Activated T-helper 1 cell treated with anti-CD3 and anti-CD28 coated beads, Interleukin-12 subunit alpha, Interleukin-12 subunit beta, Interleukin-2, Interleukin-4 antibody, amounts not matched to agents 30 ng/mL and 10 ng/mL and 1 ng/mL, durations not matched to agents 14 hours and 24 hours and 36 hours (primary cell): ENCODE measurements at places on chromosomes 11 and 22.

- no peak overlapping the region for H3K4me3 ChIP-seq
- DNase-seq = no peak
- no peaks in the 10 kb centered on the region for H3K27me3 ChIP-seq
Observed at GRCh38 chr22:47207387-47207786, 444.9 kb downstream of the TBC1D22A start.

DNA sequence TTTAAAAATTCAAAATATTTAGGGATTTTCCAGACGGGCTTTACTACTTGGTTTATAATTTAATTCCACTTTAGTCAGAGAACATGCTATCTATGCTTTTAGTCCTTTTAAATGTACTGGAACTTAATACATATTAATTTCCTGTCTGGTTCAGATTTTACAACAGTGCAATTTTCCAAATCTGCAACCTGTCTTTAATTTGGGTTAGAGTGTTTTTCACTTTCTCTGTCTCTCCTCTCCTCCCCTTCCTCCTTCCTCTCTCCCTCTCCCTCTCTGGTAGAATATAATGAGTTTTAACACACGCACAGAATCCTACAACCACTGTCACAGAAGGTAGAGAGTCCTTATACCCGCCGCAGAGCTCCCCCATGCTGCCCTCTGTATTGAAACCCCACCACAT, 950.7 kb downstream of the BRD1 start:
- H3K36me3 ChIP-seq = no peaks in the 10 kb centered on the region
- no peak for DNase-seq
- H3K27me3 ChIP-seq = peaks cover 2% of the 10 kb centered on the region
- H3K4me1 ChIP-seq = no peaks in the 10 kb centered on the region
- H3K4me3 ChIP-seq = no peak overlapping the region

DNA sequence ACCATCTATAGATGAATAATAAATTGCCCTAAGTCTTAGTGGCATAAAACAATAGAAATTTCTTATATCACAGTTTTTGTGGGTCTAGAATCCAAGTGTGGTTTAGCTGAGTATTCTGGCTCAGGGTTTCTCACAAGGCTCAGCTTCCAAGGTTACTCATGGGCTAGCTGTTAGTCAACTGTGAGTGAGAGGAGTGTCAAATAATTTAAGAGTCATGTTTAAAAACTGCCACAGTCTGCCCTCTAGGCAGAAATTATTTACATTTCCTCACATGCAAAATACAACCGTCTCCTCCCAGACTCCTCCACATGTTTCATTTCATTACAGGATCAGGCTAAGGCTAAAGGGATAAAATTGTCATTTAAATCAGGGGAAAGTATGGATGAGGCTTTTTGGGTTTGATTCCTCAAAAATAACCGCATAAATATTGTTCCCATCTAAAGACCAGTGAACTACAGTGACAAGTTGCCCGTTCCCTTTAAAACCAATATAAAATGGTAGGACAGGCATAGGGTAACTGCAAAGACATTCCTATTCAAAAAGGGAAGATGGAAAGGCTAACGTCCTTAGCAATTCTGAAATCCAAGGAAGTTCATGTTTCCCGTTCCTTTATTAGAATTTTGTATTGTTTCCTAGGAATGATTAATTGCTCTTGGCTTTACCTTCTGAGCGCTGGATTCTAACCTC, 324.3 kb downstream of the DYNC2H1 start:
- H3K27ac ChIP-seq = no peak overlapping the region
- H3K36me3 ChIP-seq = no peaks in the 10 kb centered on the region
- DNase-seq = no peak
- no peak overlapping the region for H3K4me3 ChIP-seq
- no peaks in the 10 kb centered on the region for H3K4me1 ChIP-seq
- H3K27me3 ChIP-seq = no peaks in the 10 kb centered on the region

DNA sequence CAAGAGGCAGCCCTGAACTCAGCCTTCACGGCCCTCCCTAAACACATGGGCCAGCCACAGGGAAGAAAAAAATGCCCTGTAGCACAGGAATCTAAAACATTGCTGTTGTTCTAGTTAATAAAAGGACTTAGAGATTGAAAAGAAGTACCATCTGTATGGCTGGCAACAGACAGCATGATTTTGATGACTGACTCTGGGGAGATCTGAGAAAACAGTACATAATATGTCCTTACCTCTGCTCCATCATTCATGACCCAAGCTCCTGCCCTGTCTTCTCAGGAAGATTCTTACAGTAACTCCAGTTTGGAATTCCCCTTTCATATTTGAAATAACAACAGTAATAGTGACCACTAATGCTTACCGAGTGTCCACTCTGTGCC, 244.2 kb downstream of the ETS1 start:
- H3K27me3 ChIP-seq = no peaks in the 10 kb centered on the region
- DNase-seq = no peak
- peak overlapping the region; percentile 85 for H3K27ac ChIP-seq
- H3K4me1 ChIP-seq = peaks cover 87% of the 10 kb centered on the region
- peaks cover 10% of the 10 kb centered on the region for H3K36me3 ChIP-seq
- H3K4me3 ChIP-seq = peak overlapping the region; percentile 76

GRCh38 chr22:44403166-44403565, 90.4 kb upstream of the SHISAL1 start:
- H3K36me3 ChIP-seq = no peaks in the 10 kb centered on the region
- H3K27me3 ChIP-seq = no peaks in the 10 kb centered on the region
- H3K27ac ChIP-seq = no peak overlapping the region
- no peaks in the 10 kb centered on the region for H3K4me1 ChIP-seq
- H3K4me3 ChIP-seq = no peak overlapping the region

GRCh38 chr11:43925063-43925931, 17.1 kb upstream of the C11orf96 start:
- H3K27me3 ChIP-seq = no peaks in the 10 kb centered on the region
- H3K36me3 ChIP-seq = peaks cover 11% of the 10 kb centered on the region
- DNase-seq = no peak
- H3K27ac ChIP-seq = no peak overlapping the region
- H3K4me3 ChIP-seq = no peak overlapping the region
